SK-N-SH treated with all-trans-retinoic acid at 6 μM for 48 hours (cell line): ENCODE measurements at places on chromosomes 5 and 9.

DNA sequence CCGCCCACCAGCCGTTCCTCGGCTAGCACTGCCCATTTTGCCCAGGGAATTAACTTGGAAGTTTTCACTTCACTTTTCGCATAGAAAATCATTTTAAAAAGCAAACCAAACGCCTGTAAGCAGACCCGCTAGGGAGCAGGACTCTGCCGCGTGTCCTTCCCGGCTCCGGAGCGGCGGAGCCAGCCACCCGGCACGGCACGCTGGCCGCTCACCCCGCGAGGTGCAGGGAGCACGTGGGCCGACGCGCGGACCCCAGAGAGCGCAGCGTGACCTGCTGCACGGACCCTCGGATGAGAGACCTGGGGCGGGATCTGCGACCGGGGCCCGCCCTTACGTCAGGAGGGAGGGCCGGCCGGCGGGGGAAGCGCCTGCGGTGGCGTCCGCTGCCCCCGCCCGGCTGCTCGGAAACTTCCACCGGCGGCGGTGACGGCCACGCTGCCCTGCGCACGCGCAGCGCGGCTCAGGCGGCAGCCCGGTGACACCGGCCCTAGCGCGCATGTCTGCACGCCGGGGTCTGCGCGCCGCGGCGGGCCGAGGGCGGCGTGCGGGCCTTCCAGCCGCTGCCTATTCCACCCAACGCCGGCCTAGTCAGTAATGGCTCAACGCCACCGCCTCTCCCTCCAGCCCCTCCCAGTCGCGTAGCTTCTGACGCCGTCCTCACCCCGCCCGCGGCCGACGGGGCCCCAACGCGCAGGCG lies 507 bp upstream of the TENT4A start:
- ATAC-seq, result peak; percentile 75

DNA sequence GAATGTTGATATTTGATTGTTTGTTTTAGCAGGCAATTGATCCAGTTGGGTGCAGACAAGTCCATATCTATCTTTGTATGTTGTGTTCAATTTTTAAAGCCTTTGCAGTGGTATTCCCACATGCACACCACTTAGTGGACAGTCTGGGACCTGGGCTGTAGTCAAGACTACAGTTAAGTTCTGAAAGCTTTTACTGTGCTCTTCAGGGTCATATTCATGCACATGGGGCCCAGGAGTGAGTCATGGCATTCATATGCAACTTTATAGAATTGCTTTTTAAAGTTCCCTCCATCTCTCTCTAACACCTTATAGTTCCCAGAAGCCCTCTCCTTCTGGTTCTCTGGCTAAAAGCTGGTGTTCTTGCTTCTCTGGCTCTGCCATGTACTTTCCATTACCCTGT lies 228.2 kb upstream of the CCNH start:
- no peak for ATAC-seq

GRCh38 chr5:174293481-174293880 lies 248.0 kb downstream of the NSG2 start:
- ATAC-seq, result no peak

DNA sequence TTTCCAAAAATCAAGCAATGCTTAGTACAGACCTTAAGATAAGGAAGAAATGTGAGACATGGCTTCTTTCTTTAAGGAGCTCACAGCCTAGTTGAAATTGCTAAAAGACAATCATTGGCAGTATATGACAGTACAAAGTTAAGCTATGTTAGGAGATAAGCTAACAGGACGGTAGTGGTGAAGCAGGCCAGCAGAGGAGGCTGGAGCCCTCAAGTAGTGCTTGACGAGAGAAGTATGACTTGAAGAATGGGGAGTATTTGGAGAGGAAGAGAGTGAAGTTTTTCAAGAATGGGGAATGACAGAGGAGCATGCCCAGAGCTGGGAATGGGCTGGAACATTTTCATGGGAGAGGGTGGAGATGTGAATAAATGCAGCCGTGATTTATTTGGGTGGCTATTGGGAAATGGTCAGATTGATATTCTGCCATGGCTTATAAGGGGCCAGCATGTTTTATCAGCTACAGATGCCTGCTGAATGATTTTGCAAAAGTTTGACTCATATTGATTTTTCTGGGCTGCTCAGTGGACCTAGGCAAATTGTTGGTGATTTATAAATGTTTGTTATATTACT lies 43.7 kb downstream of the LURAP1L start:
- no peak for ATAC-seq

- peak; percentile 67 for ATAC-seq
Observed at GRCh38 chr9:127159325-127159801, 36.9 kb upstream of the ANGPTL2 start.

DNA sequence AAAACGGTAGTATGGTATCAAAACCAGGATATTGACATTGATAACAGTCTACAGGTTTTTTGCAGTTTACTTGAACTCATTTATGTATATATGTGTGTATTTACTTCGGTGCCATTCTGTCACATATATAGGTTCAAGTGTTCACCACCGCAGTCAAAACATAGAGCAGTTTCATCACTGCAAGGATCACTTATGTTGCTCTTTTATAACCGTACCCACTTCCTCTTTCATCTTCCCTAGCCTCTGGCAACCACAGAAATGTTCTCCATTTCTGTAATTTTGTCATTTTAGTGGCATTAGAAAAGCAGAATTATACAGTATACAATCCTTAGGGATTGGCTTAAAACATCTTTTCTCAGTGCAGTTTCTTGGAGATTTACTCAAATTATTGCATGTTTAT lies 90.3 kb downstream of the SH3GL2 start:
- no peak for ATAC-seq

GRCh38 chr9:90331826-90332575 lies 310.6 kb downstream of the DIRAS2 start:
- no peak for ATAC-seq

DNA sequence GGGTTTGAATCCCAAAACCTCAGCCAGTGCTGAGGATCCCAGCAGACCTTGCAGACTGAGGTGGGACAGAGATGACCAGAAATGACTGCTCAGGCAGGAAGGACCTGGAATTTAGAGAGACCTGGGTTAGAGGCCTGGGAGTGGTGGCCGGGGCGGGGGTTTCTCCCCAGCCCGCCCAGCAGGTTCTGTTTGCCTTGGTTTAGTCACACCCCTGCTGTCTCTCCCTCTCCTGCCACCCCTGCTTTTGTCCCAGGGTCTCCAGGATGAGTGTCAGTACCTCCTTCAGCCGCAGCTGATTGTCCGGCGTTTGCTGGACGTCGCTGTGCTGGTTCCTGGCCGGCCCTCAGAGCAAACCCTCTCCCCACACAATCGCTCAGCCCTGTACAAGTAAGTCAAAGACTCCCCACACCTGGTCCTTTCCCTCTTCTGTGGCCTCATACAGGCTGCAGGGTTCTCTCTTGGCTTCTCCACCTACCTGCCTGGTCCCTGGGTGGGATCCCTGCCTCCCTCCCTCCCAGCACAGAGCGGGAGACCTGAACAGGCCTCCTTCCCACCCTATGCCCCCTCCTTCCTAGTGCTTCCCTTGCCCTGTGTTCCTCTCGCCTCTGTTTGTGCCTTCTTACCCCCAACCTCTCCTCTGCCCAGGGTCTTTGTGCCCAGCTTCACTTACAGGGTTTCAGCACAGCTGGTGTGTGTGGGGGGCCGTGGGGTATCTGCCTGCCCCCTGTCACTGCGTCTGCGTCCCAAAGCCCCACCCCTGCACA lies 12.0 kb downstream of the TMEM8B start:
- ATAC-seq, result no peak

DNA sequence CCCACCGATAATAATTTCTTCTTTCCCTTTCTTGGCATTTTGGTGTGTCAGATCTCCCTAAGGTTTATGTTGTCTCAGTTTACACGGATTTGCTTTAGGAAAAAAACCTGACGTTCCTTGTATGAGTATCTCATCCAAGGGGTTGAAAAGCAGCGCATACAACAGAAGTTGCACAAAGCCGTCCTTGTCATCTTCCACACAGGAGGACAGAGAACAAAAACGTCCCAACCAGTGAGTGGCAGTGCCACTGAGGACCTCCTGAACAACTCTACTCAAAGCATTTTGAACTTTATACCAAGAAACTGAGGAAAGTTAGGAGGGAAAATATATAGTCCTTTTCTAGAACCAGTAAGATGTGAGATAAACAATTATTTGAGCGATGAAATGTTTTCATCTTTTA lies 547.0 kb downstream of the PDE4D start:
- no peak for ATAC-seq

GRCh38 chr5:116448870-116449427 lies 125.7 kb downstream of the SEMA6A start:
- no peak for ATAC-seq
